ENCODE measurements at places on chromosomes 6 and 20.

- no peak for DNase-seq
These were observed 45.1 kb upstream of the FRMD1 start for GRCh38 chr6:168124158-168124557.

DNA sequence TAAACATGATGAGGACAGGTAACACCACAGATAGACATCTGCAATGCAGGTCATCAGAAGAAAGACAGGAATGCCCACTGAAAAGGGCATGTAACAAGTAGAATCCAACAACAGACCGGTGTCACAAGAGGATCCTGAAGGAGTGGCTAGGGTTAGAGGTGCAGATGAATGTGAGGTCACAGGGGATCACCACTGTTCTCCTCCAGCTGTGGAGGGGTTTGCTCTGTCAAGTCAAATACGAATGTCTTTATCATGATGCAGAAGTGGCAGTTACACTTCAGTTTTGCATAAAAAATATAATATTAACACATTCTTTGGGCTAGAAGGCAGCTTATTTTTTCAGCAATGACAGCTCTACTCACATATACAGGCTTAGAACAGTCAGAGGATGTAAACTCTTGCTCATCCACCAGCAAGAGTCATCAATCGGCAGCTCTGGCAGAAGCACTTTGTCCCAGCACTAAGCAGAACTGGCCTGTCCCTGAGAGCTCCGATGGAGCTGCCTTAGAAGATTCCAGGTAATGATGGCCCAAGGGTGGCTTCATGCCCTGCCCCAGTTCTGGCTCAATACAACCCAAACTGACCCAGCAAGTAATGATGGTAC lies 130.4 kb upstream of the TRAF3IP2 start:
- DNase-seq, result no peak

- DNase-seq, result no peak
These were observed 71.2 kb upstream of the SGK1 start for GRCh38 chr6:134389129-134389528.

GRCh38 chr6:25275436-25275835 lies 3.7 kb upstream of the CARMIL1 start:
- DNase-seq, result no peak

DNA sequence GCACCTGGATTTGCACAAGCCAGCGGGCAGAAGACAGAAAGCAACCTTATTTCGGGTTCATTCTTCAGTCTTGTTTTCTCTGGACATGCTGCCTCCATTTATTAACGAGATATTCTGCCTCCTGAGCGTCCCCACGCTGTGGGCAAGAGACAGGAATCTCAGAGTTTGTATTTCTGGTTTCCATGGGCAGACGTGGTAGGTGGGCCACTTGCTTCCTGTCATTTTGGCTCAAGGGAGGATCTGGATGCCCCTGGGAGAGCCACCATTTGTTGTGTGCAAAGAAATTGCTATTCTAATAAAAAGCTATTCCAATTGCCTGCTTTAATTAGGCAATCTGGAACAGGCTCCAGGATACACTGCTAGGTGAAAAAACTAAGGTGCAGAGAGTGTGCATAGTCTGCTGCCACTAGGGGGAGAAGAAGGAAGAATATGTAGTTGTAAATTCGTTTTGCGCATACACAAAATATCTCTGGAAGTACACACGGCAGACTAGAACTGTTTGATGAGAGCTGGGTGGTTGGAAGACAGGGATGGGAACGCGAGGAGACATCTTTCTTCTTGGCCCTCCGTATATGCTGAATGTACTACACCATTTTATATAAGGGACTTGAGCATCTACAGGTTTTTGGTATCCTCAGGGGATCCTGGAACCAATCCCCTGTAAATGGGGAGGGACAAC lies 30.1 kb upstream of the SLC16A10 start:
- DNase-seq, result no peak

DNA sequence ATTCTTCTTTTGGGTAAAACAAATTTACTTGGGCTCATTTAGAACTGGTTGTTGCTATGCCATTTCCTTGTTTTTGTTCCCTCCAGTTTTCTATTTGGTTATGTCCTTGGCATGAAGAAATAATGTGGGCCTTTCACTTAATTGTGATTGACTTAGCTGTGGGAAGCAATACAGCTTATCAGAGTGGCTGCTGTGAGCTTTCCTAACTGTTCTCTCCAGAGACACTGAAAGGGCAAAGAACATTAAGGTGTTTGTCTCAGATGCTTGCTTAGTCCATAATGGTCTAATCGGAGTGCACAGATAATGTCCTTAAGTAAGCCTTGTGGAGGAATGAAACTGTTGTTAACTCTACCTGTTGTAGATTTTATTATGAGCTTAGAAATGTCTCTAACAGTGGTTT lies 56.6 kb downstream of the SH3BGRL2 start:
- no peak for DNase-seq

DNA sequence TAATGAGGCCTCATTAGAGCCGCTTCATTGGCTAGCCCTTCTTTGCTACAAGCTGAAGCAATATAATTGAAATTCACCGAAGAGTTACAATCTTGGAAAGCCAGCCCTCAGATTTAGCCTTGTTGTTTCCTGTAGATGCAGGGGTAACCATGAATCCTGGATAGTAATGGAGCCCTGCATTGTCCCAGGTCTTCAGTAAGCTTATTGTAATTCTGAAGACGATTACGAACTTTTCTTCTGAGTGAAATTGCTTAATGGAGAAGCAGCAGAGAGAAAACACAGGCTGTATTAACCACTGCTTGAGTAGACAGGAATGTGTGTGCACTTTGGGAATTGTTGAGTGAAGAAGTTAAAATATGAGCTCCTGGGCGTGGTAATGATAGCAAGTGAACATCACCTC lies 26.3 kb upstream of the NAA20 start:
- DNase-seq, result no peak

DNA sequence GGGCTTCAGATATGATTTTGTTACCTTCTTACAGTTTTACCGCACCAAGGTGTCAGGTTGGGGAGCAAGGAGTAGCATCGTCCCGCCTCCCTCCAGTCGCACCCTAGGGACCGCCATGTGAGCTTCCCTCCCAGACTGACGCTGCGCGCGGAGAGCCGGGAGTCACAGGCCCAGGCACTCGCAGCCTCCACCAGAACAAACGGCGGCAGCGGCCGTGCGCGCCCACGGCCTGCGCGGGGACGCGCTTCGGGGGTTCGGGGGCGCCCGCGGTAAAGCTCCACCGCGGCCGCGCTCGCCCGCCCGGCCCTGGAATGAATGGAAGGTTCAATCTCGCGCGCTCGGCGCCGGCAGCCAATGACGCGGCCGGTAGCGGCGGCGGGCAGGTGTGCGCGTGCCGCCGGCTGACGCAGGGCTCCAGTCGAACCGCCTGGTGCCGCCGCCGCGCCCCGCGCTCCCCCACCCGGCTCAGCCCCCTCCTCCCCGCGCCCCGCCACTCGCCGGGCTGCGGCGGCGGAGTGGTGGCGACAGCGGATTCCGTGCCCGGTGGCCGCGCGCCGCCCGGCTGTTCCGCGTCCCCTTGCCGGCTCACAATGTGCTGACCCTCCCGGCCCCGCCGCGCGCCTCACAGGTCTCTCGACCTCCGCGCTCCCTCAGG lies 16.5 kb upstream of the LIN28B start:
- peak; percentile 52 for DNase-seq

- no peak for DNase-seq
These were observed 90.6 kb upstream of the BHLHE23 start for GRCh38 chr20:63097336-63097831.

DNA sequence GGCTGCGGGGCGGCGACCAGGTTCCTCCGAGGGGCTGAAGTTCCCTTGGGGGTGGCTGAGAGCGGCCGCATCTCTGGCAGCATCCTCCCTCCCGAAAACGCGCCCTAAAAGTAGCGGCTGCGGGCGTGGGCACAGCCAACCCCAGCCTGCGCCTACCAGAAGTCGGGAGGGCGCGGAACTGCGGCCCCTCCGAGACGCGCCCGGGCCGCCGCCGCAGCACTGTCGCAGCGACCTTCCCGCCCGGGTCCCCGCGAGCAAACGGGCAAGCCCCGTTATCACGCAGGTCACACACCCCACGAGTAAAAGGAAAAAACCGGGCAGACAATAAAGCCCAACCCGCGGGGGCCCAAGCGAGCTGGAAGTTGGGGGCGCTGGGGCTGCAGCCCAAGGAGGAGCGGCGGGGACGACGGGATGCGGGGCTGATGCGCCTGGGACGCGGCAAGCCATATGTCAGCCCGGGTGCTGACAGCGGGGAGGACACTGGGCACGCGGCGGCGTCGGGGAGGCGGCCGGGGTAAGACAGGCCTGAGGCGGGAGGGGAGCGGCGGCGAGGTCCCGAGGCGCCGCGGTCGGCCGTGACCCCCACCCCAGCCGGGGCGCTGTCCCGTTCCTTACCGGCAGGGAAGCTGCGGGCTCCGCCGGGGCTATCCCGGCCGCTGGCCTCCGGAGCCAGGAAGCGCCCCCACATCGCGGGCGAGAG lies 659 bp downstream of the CEP85L start:
- DNase-seq, result no peak

- DNase-seq, result peak; percentile 50
These were observed 2.4 kb downstream of the MTCL3 start for GRCh38 chr6:127516662-127517273.

- DNase-seq, result no peak
These were observed 537.9 kb downstream of the CD83 start for GRCh38 chr6:14655201-14656061.

DNA sequence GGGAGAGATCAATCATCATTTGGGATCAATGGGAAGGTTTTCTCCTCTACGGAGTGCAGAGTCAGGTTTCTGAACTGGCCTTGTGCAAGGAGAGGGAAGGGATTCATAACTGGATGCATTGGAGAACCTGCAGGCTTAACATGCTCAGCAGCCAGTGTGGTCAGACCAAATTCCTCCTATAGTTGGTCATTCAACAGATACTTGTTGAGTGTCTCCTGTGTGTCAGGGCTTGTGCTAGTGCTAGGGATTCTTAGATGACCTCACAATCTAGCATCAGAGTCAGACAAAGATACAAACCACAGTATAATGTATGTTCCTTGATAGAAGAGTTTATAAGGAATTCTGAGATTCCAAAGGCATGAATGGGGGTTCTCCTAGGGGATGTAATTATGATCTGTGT lies 23.9 kb downstream of the RALY start:
- no peak for DNase-seq

DNA sequence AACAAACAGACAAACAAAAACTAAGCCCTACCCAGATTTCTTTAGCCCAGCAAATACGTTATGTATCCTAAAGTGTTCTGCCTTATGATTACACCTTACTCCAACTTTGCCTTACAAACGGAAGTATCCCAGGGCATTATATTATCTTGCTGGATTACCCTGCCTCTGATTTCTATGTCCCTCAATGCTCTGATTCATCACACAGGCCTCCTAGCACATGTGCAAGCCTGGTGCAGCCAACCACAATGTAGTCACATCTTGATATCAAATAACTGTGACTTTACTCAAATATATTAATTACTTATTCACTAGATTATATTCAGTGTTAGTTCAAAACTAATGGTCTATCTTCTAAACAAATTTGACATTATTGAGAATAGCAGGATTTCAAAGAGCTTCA lies 598.6 kb downstream of the TBC1D32 start:
- no peak for DNase-seq

- DNase-seq, result no peak
These were observed 176.2 kb upstream of the HSF2 start for GRCh38 chr6:122223251-122223650.

GRCh38 chr6:36586606-36587005 lies 7.6 kb upstream of the SRSF3 start:
- DNase-seq, result no peak

DNA sequence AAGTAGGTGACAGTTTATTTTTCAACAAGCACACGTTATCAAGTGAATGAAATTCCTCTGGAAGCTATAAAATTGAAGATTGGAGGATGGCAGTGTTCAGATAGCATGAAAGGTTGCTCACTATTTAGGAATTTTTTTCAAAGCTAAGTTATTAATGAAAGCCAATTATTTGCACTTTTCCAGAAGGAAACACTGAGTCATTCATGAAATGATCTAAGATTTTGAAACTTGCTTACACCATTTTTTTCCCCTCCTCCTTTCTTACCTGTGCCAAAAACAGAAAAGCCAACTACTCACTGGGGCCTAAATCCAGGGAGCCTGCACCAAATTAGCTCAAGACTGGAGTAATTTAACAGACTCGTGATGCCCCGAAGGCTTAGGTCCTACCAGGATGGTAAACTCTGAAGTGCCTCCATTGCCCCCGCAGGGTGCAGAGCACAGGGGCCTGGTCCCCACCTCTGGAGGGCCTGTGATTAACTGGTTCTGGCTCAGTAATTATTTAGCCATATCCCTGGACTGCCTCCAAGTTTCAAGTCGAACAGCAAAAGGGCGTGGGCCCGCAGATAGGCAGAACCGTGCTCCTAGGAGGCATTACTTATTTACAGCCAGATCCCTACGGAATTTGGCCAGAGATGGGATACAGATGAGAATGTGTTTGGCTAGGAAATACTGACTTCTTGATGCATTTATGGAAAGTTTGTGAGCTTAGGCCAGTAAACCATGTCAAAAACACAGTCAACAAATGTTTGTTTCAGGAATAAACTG lies 28.0 kb upstream of the ZNF217 start:
- DNase-seq, result peak; percentile 64

DNA sequence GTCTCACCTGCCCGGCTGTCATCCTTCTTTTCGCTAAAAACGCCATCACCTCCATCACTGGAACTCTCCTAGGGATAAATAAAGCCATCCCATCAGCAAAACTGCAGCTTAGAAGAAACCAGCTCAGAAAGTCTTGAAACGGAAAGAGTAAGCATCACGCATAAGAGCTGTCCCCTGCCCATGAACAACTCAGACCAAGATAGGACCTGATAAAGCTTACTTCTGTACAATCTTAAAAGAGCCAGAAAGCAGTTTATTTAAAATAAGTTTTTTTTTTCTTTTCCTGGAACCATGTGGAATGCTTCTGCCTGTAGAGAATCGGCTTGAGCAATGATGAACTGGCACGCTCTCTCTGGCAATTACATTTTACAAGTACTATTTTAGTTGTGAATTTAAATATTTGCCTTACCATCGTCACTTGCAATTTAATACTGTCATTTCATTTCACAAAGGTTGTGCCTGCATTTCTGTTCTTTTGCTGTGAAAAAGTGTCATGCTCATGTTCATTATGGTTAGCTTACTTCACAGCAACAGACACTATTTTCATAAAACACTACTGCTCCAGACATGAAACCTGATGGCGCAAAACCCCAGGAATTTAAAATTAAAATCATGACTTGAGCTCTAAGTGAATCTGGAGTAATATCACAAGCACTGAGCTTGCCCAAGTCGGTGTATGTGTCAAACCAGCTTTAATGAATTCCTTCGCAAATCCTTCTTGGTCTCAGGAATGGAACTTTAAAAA lies 59.6 kb upstream of the EMILIN3 start:
- no peak for DNase-seq

- DNase-seq, result no peak
These were observed 25.9 kb downstream of the POM121L2 start for GRCh38 chr6:27286141-27286540.

GRCh38 chr6:11096109-11096508 lies 2.5 kb downstream of the SMIM13 start:
- no peak for DNase-seq

- no peak for DNase-seq
These were observed 106.5 kb downstream of the MAFB start for GRCh38 chr20:40582531-40582930.

GRCh38 chr20:23937303-23938117 lies 51.1 kb downstream of the GGTLC1 start:
- DNase-seq, result peak; percentile 72
